ENCODE measurements at places on chromosomes 1 and 21.
A peak's percentile ranks its signal among the peaks of the same experiment; 100 is the strongest.

DNA sequence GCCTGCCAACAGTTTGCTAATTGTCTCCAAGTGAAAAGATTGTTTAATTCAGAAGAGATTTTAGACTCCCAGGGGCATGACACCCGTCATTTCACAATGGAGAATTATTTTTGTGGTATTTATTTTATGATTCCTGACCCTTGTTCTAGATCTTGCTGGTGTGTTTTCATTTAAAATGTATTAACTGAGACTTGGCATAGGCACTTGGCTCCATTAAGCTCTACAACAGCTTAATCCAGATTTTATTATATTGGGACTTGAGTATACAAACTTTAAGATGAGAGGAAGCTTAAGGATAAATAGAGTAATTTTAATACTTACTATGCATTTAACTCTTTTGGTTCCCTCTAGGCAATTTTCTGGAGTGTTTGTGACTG, 101.3 kb upstream of the KCNE2 start:
- DNase-seq = no peak

GRCh38 chr1:37317870-37318467, 156.4 kb upstream of the ZC3H12A start:
- peak; percentile 31 for DNase-seq

DNA sequence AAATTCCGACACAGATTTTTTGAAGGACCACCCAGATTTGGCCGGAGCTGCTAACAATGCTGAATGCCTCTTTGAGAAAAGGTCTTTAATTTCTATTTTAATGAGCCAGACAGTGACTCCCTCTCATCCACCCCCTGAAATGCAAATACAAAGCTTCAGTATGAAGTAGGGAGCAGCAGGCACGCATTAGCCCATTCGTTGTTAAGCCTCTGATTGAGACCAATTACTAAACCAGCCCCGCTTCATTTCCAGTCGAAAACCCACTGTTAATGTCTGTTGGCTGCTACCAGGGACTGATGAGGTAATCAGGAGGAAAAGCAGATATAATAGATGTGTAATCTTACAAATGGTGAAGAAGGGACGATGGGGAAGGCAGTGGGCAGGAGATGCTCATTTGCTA, 4.8 kb upstream of the C8A start:
- DNase-seq = no peak

DNA sequence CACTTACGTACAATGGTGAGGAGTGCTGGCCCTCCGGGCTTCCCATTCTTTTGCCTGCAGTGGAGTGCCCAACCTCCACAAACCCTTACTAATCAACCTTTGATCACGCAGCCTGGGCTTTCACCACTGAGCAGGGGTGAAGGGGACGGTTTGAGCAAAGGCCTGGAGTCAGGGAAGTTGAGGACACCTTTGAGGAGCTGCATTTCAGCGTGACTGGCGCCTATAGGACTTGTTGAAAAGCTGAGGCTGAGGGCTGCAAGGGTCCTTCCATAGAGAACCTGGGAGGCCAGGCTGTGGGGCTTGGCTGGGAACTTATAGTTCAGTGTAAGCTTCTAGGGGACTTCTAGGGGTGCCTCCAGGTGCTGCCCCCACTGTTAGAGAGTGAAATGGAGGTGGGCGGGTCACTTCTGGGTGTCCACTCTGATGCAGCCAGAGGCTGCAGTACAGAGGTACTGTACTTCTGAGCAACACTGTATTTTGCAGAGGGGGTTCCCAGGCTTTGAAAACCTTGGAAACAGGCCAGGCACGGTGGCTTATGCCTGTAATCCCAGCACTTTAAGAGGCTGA, 9.8 kb downstream of the SYTL1 start:
- peak; percentile 72 for DNase-seq

DNA sequence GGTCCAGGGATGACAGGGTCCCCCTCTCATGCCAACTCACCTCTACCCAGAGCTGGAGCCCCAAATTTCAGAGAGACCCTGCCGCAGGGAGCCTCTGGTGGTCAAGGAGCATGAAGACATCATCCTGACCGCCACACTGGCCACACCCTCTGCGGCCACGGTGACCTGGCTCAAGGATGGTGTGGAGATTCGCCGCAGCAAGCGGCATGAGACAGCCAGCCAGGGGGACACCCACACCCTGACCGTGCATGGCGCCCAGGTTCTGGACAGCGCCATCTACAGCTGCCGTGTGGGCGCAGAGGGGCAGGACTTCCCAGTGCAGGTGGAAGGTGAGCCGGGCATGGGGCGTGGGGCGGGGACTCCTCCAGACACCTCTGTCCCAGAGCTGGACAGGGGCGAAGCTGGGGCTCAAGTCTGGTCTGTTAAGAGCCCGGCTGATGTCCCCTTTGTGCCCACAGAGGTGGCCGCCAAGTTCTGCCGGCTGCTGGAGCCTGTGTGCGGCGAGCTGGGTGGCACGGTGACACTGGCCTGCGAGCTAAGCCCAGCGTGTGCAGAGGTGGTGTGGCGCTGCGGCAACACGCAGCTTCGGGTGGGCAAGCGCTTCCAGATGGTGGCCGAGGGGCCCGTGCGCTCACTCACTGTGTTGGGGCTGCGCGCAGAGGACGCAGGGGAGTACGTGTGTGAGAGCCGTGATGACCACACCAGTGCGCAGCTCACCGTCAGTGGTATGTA, 66.0 kb downstream of the OBSCN start:
- DNase-seq = no peak

DNA sequence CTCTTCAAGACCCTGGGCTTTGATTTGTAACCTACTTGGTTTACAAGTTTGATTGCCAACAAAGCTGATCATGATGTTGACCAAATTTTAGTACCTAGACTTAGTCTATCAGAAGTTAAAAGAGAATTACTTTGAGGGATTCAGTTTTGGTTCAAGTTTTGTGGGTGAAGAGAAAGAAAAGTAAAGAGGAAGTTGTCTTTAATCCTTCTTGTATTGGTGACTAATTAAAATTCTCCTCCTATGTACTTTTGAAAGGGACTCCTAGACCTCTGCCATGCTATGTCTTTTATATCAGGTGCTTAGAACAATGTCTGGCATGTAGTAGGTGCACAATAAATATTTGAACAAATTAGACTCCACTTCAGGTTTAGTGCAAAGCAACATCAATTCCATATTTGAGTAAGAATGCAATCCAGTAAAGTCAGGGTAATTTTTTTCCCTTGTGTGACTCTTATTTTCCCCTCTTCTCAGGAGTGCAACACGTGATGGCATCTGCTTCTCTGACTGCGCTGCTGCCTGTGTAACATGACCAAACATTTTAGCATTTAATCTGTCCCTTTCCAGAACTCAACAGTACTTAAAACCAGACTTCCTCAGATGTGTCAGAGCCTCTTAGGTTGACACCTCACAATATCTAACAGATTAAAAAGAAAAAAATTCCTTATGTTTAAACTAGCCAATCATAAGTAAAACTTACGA, 41.1 kb upstream of the KCNQ4 start:
- no peak for DNase-seq

- no peak for DNase-seq
These were observed 40.4 kb upstream of the MTR start for GRCh38 chr1:236754525-236755210.

DNA sequence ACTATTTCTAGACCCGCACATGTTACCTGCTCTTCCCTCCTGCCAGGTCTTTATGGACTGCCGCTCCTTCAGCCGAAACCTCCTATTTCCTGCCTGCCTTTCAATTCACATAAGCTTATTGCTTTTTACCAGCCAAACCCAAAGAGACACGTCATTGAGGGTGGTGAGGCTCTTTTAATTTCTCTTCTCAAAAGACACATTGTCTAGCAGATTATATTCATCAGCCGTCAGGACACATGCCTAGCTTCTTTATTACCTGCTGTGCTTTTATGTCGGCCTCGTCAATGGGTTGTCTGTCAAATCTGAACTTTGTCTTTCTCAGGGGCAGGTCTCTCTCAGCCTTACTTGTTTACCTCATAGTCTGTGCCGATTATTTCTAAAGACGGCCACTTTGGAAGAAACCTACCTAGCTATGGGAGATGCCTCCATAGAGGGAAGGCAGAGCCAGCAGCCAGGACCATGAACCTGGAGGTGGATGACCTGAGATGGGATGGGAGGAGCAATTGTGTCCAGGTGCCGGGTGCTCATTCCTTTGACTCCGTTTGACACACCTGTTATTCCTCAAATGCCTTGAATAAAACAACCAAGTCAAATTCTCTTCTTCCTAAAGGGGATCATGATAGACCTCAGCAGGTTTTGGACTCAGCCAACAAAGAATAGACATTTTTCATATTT, 42.0 kb downstream of the ZBTB18 start:
- no peak for DNase-seq

- no peak for DNase-seq
These were observed 40.5 kb downstream of the PATJ start for GRCh38 chr1:61782771-61783170.

DNA sequence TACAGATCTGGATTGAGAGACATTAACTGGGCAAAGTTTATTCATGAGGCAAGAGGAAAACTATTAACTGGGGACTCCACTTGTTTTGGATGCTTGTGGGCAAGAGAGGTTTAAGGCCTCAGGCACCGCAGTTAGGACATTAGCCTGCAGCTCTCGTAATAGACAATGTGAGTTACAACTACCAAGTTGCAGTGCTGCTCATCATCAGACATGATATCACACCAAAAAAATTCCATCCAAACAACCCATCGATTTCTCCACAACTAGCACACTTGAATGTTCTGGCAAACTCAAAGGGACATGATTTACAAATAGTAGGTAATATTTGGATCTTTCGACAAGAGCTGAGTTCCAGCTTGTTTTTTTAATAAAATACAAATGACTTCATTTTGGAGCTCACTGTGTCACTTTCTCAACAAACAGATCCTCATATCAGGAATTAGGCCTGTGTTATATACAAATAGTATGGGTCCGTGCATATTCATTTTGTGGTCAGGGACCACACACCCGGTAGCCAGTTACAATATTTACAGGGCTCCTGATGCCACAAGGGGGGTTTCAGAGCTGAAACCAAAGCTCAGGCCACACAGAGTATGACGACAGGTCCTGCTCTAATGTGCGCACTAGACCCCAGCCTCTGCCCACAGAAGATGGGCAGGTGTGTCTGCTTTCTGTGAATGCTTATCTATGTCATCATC, 128.0 kb downstream of the TGFBR3 start:
- no peak for DNase-seq

DNA sequence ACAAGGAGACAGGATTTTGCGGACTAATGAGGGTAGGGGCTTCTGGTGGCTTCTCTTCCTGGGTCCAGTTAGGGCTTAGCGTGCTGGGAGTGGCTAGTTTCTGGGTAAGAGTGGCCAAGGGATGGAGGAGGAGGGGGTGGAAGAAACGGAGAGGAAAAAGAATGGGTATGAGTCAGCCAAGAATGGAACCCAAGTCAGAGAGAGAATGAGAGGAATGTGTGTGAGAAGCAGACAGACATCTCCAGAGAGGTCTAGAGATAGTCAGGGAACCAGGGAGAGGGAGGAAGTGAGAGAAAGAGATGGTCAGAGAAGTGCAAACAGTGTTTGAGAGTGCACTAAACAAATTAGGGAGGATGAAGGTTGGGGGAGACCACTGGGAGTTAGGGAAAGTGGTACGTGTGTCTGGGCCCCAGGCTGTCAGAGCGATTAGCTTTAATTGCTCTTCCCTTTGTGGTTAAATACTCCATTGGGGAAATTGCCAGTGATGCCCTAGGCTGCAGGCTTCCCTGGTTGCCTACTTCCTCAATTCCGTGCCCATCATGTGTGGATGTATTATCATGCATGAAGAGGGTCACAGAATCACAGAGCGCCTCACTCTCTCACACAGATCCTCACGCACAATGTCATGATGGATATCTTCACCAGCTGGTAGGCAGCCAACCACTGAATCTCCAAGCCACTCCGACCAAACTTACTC, 1.4 kb downstream of the PEA15 start:
- no peak for DNase-seq

DNA sequence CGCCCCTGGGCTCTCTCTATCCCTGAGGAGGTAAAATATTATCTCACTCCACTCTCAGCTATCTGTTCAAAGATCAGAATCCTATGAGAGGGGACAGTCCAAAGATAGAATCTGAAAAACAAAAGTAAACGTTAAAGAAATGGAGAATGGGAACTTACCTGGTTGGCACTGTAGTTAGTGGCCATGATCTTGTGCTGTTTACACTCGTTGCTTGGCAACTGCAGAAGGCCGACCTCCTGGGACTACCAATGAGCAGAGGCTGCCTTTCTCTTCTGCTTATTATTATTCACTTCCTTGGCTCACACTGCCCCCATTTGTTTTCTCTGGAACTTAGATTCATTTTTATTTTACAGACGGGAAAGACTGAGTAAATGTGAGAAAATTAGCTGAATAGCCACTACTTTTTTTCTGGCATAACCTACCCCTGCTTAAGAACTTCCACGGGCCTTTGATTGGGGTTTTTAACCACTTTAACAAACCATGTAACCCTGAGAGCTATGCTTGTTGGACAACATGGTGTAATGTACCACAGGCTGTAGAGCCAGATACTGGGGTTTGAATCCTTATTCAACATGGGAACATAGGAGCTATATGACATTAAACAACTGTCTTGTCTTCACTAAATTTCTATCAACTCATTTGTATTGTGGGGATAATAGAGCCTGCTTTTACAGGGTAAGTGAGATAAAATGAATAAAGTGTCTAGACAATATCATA, at the start of gene CFAP126:
Gene CFAP126, minus strand, starts transcription at position 193 of the 717 bp plus-strand sequence. Its CDS starts 8 bp downstream, at position 185.
- peak; percentile 25 for DNase-seq

- DNase-seq = no peak
These were observed 23.6 kb upstream of the DDX59 start for GRCh38 chr1:200693327-200693726.

DNA sequence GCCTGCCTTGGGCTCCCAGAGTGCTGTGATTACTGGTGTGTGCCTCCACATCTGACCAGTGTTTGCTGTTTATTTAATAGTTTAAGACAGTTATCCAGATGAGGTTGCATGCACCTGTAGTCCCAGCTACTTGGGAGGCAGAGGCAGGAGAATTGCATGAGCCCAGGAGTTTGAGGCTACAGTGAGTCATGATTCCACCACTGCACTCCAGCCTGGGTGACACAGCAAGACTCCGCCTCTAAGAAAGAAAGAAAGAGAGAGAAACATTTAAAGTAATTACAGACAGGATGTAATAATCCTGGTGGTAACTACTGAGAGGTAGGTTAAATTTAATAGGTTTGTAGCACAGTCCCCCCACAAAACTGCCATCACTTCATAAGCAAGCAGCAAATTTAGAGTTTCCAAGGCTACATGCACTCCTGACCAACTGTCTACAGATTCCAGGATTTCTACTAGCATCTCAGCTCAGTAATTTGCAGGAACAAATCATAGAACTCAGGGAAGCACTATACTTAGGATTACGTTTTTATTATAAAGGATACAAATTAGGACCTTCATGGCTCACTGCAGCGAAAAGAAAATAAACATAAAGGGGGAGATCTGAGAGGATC, 89.6 kb downstream of the PKN2 start:
- no peak for DNase-seq
